ENCODE measurements at places on chromosomes 13 and 19. TPM values are rescaled to one million over a fixed set of nuclear protein-coding genes. Genes with fewer than 3 reads are reported as not detected.

The CEACAM4 gene
- total RNA-seq, result 0.22 TPM

- DNase-seq, result no peak
These were observed 451.8 kb downstream of the SUCLA2 start for GRCh38 chr13:47549219-47549752.

DNA sequence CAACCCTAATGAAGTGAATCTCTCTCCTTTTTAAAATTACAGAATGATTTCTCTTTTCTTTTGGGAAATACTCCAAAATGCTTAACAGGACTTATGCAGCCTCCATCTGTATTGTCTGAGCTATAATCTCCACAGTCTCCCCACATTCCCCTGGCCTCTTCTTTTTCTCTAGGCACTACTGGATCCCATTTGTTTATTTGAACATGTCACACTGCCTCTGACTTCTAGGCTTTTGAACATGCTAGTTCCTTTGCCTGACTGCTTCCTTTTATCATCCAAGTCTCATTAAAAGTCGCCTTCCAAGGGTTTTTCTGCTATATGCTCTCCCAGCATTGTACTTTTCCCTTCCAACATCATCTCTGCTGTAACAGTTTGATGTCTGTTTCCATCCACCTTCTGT, 548.7 kb downstream of the PCDH9 start:
- no peak for DNase-seq

The TPM4 gene
- 300 TPM for total RNA-seq

The DOCK6 gene
- 64.7 TPM for total RNA-seq

The PRSS57 gene
- total RNA-seq, result not detected

The GIPR gene
- 22.6 TPM for total RNA-seq

- DNase-seq, result no peak
These were observed 3.1 kb upstream of the SUCLA2 start for GRCh38 chr13:48004201-48004600.

DNA sequence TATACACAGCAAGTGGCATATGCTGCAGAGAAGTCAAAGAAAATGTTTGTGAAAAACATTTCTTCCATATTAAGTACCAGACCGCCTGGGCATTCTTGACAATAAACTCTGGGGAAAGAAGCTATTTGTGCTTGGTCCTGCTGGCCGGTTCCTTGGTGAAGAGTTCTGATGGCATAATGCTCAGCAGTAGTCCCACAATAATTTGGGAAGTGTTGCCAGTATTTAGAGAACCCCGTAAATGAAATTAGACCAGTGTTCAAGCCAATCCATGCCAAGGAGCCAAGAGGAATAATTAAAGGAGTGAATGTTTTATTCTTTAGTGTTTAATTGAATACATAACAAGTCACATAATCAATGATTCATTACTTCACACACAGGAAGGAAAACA, 6.3 kb downstream of the KCTD12 start:
- no peak for DNase-seq

GRCh38 chr19:28281676-28282075, 931.3 kb downstream of the UQCRFS1 start:
- DNase-seq, result no peak

DNA sequence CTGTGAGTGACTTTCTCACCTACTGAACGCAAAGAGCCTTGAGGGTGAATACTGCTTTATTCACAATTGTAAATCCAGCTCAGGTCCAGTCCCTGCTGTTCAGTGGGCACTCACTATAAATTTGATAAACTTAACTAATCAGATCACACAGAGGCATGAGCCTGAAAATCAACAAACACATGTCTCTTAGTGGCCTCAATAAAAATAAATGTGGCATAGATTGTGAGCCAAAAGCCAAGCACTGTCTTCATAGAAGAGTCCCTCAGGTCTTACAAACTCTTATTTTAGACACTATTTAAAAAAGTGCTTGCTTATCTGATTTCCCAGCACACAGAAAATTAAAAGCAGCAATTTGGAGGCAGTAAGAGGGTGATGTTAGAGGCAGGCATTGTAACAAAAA, 957.7 kb downstream of the SLITRK5 start:
- DNase-seq, result no peak

DNA sequence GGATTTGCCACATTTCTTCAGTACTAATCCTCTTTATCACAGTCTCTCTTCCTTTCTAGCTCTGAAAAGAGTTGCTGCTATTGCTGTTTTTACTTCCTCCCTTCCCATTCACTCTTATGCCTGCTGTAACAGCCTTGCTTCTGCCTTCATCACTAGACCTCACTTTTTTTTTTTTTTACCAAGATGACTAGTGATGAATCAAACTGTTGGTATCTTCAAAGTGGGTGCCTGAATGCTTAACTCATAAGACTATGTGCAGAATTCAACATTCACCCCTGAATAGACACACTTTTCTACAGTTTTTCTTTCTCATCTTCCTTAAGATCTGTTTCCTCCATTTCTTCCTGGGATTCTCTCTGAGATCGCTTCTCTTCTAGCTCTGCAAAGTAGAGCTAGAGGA, 217.2 kb upstream of the HTR2A start:
- no peak for DNase-seq

The ATP4B gene
- not detected for total RNA-seq

- DNase-seq, result no peak
These were observed 123.8 kb upstream of the IRS2 start for GRCh38 chr13:109910194-109910593.

GRCh38 chr13:23427881-23428528, 5.5 kb downstream of the SACS start:
- no peak for DNase-seq

GRCh38 chr13:109712124-109712722, 74.2 kb downstream of the IRS2 start:
- no peak for DNase-seq

The SERP2 gene
- total RNA-seq, result 6.4 TPM

- peak; percentile 95 for DNase-seq
These were observed 63.1 kb downstream of the SERP2 start for GRCh38 chr13:44436589-44437337.

GRCh38 chr19:5627395-5627904, 4.6 kb downstream of the SAFB start:
- DNase-seq, result peak; percentile 63

The PSG2 gene
- not detected for total RNA-seq

The RAB20 gene
- total RNA-seq, result 53.5 TPM

- DNase-seq, result no peak
These were observed 15.6 kb upstream of the WASF3 start for GRCh38 chr13:26541678-26542568.

DNA sequence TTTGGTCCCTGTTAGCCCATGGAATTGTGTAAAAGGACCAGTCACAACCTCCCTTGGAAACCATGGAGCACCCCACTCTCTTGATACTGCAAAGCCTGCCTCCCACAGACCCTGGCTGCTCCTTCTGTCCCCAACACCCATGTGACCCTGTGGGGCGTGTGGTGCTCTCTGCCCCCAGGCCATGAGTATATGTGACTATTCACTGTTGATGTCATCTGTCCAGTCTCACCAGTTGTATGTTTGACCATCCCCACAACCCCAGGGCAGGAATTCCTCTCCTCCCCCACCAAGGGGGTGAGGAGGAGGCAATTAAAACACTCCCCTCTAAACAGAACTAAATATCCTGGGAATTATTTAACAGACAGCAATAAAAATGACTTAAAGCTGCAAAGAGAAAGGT, 35.2 kb downstream of the KCTD15 start:
- no peak for DNase-seq

The PRTN3 gene
- not detected for total RNA-seq

DNA sequence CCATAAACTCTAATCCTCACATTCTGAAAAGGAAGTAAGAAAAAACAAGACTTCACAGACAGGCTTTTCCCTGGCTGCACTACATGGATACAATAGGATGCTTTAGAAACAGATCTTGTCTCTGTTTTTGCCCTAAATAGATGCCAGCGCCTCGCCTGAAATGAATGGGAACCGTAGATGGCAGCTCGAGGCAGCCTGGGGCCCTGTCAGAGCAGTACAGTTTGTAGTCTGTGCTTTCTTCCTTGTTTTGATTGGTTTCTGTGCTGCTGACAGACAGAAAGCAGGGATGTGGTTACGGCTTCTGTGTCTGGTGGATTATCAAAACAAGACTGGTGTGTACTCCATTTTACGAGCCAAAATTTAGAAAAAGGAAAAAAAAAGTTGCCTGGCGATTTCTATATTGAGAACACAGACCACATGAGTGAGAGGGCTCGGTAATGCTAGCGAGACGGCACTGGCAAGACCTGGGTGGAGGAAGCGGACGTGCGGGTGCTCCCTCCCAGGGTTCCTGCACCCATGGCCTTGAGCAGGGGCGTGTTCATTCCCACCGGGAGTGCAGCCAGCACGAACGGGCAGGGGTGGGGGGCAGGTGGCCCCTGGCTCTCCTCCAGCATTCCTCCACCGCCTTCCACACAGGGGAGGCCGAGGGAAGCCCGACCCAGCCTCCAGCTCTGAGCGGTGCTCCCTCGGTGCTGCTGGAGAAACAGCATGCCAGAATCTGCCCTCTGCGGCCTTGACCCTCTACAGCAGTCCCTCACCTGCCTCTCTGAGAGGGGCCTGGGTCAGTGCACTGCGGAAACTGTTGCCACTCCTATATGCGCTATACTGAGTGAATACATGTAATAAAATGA, 37.6 kb upstream of the C1QTNF9 start:
- peak; percentile 73 for DNase-seq

The IL4I1 gene
- 1.3 TPM for total RNA-seq

GRCh38 chr13:43464578-43465264, 322.1 kb downstream of the ENOX1 start:
- DNase-seq, result no peak

The CYP4F12 gene
- total RNA-seq, result 113 TPM

DNA sequence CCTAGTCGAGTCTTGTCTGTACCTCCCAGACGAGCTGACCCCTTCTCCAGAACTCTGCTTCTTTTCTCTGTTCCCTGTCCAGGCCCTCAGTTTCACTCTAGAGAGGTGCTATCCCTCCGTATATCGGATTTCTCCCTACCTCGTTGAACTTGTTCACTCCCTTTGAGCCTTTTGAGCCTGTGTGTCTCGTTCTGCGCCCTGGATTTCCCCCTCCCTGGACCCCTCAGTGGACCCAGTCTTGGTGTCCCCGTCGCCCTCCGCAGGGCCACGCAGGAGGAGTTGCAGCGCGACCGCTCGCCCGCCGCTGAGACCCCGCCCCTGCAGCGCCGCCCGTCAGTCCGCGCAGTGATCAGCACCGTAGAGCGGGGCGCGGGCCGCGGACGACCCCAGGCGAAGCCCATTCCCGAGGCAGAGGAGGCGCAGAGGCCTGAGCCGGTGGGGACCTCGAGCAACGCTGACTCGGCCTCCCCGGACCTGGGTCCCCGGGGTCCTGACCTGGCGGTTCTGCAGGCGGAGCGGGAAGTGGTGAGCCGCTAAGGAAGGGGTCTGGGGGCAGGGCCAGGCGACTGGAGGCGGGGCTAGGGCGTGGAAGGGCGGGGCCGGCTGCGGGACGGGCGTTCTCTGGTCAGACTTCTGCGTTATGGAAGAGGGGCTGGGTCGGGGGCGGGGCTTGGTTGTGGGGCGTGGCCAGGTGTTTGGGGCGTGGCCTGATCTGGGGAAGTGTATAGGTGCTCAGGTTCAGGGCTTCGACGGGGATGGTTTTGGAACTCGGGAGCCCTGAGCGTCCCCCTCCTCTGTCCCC, 5.5 kb downstream of the EPS8L1 start:
- peak; percentile 94 for DNase-seq

The COMP gene
- not detected for total RNA-seq

- DNase-seq, result peak; percentile 38
These were observed 11.9 kb upstream of the ZNF675 start for GRCh38 chr19:23698711-23699520.

GRCh38 chr13:82565201-82565600, 1317.1 kb downstream of the SLITRK1 start:
- no peak for DNase-seq

DNA sequence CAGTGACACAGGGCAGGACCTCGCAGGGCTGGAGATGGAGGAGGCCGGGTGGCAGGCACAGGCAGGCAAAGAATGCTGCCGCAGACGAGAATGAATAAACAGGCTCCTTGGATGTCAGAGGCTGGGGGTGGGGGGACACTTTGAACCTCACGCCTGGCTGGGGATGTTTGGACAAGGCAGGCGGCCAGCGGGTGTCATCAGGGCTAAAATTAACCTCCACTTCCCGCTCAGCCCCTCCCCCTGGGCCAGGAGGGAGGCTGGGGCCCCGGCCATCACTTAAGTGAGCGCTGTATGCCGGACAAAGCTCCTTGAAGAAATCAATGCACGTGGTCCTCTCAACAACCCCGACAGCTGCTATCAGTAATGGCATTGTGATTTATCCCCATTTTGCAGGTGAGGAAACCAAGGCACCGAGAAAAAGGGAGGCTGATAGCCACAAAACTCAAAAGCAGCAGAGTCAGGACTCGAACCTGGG, 10.3 kb upstream of the FUT5 start:
- peak; percentile 45 for DNase-seq

Data from left colon (tissue), 2 donors.